ENCODE measurements at places on chromosomes 16 and 17. TPM values are rescaled to one million over a fixed set of nuclear protein-coding genes. Genes with fewer than 3 reads are reported as not detected.

- no peak for DNase-seq
Observed at GRCh38 chr17:20083156-20083859, 74.1 kb downstream of the SPECC1 start.

- no peak for DNase-seq
Observed at GRCh38 chr17:60303406-60304099, 88.4 kb downstream of the USP32 start.

- no peak for DNase-seq
Observed at GRCh38 chr16:35792516-35793285, 2333.3 kb downstream of the TP53TG3F start.

DNA sequence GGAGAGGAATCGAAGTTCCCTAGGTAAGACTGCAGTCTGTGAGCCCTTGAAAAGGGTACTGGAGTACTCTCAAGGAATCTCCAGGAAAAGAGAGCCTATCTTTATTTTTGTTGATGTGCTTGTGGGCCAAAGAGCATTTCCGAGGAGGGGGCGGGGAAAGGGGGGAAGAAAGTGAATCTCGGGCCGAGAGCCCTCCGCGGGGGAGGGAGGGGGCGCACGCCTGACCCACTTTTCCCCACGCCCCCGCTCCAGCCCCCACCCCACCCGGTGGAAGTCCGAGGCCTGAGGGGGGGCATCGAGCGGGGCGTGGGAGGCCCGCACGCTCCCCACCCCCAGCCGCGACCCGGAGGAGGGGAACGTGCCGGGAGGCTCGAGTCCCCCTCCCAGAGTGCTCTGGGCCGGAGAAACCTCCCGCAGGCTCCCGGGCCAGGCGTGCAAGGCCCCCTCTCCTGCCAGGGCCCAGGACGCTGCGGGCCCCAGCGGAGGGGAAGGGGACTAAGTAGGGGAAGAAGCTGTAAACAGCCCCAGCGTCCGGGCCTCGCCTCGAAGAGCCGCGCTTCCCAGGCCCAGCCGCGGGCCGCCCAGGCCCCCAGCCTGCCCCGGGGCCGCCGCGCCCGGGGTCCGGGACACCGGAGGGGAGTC is 444 bp downstream of the HELZ start:
- DNase-seq, result no peak

GRCh38 chr16:10685709-10686108 is 9.0 kb downstream of the TEKT5 start:
- DNase-seq, result no peak

The CDK3 gene
- total RNA-seq, result 11.9 TPM

- no peak for DNase-seq
Observed at GRCh38 chr17:61398721-61399130, 917 bp upstream of the TBX2 start.

GRCh38 chr17:67520252-67520906 is 143.3 kb downstream of the PITPNC1 start:
- no peak for DNase-seq

GRCh38 chr17:64223283-64223682 is 39.8 kb downstream of the TEX2 start:
- no peak for DNase-seq

DNA sequence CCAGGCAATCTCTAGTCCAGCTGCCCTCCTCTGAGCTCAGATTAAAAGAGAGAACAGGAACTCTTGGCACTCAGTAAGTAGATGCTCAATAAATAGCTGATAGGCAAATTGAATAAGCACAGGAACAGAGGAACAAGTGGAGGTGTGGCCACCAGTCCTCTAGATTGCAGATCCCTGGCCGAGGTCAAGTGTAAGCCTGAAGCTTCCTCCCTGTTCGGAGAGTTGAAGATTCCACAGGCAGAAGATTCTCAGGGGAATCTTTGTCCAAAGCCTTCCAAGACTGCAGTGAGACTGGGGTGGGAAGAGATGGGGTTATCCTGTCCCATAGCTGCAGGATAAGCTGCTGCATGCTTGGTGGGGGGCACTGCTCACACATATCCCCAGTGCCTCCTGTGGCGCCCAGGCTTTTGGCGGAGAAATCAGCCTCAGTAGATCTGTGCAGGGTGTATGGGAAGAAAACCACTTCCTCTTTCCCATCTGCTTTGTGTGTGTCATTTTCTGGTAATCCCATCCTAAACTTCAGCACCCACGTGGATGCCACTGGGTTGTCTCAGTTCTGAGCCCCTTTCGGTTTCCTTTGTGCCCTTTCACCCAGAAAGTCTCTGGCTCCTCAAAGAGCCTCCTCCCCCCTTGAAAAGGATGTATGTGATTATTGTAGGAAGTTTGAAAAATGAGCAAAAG is 12.1 kb downstream of the CD300A start:
- no peak for DNase-seq

DNA sequence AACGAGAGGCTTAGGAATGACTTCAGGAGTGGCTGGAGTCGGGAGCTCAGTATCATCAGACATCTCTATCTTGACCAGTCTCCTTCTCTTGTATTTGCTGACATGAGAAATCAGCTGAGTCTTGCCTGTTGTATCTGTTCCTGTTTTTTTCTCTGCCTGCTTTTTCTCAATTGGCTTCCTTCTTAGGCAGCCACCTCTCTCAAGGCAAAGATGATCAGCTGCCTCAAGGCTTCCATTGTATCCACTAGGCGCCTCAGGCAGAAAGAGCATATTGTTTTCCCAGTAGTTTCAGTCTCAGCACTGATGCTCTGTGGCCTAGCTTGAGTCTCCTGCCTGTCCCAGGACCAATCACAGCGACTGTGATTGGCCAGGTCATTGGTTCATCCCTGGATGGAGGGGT is 306.2 kb downstream of the CPPED1 start:
- DNase-seq, result no peak
